PC-9 (cell line): ENCODE measurements at places on chromosomes 5 and 9.

GRCh38 chr9:28563291-28563934 lies 990.1 kb upstream of the C9orf72 start:
- no peak for DNase-seq

- DNase-seq, result no peak
Observed at GRCh38 chr9:130288393-130288792, 22.8 kb downstream of the HMCN2 start.

DNA sequence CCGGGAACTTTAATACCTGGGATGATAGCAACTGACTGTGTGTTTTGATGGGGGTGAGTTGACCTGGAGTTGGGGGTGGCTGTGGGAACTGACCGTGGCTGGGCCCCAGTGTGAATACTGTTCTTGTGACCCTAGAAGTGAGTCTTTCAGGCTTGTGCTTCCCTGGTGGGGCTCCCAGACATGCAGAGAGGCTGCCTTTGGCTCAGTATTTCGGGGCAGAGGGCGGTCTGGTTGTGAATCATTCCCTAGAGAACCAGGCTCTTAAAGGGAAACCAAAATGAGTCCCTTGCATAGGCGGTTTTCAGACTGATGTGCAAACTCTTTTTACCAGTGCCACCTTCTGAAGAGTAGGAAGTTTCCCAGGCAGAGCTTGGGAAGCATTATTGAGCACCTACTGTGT lies 132.1 kb downstream of the MACROH2A1 start:
- DNase-seq, result no peak

DNA sequence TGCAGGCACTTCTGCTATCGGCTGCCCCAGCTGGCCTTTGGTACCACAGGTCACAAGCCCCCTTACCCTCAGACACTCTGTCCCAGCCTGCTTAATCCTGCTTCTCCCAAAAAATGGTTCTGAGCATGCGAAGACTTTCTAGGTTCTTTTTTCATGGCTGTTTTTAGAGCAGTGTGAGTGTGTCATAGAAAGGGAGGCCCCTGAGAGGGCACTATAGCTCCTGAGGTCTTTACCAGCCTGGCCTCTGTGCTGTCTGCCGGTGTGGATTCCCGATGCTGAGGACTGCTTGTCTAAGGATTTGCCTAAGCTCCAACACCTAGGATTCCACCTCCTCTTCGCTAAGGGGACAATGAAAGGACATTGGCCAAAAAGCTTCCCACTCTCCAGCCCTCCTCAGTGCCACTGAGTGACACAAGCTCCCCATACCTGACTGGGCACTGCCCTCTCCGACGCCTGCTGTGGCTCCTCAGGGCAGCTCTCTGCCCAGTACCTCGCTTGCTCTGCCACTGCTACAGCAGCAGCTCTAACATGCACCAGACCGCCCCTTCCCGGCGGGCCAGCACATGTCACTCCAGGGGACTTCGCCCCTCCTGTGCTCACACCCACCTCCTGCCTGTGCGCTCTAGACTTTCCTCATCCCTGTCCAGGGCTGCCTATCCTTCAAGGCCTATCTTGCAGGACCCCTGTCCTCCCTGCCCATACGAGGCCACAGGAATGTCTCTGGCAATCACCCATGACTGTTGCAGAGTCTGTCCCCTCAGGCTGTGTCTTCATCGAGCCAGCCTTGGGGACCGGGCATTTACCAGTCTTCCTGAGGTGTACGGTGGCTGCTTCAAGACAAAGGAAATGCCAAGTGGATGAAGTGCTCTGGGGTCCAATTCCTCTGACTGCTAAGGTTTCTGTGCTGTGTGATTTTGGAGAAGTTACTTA lies 21.0 kb downstream of the MACROH2A1 start:
- no peak for DNase-seq

- DNase-seq, result peak; percentile 22
Observed at GRCh38 chr5:153276151-153276550, 214.3 kb upstream of the GRIA1 start.

GRCh38 chr5:79966448-79966847 lies 24.6 kb downstream of the MTX3 start:
- no peak for DNase-seq

GRCh38 chr5:73989956-73990355 lies 364.0 kb downstream of the ARHGEF28 start:
- DNase-seq, result no peak

DNA sequence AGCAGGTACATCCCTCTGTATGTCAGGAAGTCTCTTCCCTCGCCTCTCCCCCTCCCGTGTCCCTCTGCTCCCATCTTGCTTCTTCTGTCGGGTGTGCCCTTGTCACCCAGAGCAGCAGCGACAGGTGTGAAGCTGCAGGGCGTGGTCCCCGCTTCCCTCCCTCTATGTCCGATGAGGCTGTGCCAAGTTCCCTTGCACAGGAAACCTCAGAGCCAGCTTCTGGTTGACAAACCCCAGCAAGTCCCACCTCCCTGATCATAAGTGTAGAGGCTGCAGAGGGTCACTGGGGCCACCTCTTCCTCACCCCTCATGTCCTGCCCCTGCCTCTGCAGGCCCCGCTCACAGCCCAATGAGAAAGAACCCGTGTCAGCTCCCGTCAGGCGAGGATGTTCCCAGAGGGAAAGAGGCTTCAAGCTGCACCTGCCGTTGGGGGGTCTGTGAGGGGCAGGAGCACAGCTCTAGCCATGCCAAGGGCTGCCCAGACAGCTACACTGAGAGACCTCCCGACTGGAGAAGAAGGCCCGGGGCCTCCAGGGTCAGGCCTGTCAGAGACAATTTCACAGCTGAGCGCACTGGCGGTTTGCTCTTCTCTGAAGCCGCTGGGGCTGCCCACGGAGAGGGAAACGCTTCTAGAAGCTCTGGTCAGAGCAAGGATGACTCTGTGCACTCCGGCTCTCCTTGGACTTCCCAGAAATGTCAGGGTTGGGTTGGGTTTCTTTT lies 73.3 kb downstream of the AK8 start:
- DNase-seq, result no peak

DNA sequence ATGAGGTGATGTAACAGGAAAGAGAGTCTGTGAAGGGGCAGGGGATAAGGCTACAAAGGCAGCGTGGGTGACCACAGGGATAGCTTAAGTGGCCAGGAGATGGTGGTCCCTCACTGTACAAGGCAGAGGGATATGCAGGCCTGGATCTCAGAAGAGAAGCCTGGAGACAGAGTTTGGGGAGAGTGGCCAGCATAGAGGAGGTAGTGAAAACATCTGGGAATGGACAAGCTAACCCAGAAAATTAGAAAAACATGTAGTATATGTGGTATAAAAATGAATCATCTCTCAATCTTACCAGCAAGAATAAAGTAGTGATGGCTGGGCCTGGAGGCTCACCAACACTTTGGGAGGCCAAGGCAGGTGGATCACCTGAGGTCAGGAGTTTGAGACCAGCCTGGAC lies 349.2 kb upstream of the KLF4 start:
- no peak for DNase-seq

GRCh38 chr5:64637144-64637543 lies 53.2 kb upstream of the SHISAL2B start:
- DNase-seq, result no peak

- no peak for DNase-seq
Observed at GRCh38 chr9:33381231-33381791, 21.1 kb downstream of the AQP7 start.

- DNase-seq, result no peak
Observed at GRCh38 chr5:137142346-137142745, 356.8 kb downstream of the SPOCK1 start.

- DNase-seq, result no peak
Observed at GRCh38 chr9:25322142-25322541, 356.1 kb downstream of the TUSC1 start.

DNA sequence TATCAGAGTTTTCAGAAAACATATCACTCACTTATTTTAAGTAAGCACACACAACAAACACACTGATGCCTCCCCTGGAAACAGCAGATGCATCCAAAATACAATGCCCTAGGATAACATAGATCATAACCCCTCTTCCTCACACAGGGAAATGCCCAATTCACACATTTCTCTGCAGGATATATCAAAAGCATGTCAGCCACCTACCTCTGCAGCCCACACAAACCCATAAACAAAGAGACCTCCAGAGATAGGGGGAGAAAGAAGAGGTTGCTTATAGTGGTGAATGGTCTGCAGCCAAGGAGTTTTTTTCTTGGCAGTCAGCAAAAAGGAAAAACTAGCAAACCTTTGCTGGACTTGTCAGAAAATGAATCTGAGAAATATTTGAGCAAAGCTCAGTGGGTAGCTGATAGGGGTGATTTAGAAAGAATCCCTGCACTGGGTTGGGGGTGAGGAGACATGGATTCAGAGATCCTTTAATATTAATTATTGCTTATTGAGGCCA lies 36.1 kb downstream of the ABLIM3 start:
- DNase-seq, result no peak

GRCh38 chr9:81032030-81032572 lies 657.2 kb downstream of the TLE1 start:
- no peak for DNase-seq

GRCh38 chr9:127612939-127613582 lies 984 bp downstream of the STXBP1 start:
- DNase-seq, result peak; percentile 74

GRCh38 chr5:151612689-151613427 lies 21.7 kb upstream of the FAT2 start:
- DNase-seq, result peak; percentile 51

DNA sequence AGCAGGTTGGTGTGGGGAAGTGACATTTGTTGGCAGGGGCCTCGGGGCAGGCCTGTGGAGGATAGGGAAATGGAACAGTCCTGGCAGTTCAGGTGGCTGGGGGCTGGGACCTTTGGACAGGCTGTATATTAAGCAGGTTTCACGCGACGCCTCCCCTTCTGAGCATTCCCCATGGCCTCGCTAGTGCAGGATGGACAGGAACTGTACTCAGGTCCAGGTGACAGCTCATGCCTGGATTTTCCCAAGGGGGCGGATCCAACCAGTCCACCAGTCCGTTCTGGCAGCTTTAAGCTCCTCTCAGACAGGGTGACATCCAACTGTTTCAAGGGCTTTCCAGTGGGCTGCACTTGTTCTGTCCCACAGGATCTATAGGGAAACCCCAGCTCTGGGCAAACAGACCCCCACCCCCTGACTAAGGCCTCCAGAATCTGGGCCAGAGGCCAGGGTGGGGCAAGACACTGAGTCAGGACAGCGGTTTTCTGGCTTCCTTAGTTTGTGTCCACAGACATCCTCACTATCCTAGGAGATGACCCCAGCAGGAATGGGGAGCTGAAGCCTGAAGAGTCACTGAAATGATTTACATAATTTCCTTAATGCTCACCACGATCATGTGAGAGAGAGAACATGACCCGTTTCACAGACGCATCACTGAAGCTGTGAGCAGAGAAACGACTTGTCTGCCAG lies 20.9 kb downstream of the CSF2 start:
- peak; percentile 90 for DNase-seq

DNA sequence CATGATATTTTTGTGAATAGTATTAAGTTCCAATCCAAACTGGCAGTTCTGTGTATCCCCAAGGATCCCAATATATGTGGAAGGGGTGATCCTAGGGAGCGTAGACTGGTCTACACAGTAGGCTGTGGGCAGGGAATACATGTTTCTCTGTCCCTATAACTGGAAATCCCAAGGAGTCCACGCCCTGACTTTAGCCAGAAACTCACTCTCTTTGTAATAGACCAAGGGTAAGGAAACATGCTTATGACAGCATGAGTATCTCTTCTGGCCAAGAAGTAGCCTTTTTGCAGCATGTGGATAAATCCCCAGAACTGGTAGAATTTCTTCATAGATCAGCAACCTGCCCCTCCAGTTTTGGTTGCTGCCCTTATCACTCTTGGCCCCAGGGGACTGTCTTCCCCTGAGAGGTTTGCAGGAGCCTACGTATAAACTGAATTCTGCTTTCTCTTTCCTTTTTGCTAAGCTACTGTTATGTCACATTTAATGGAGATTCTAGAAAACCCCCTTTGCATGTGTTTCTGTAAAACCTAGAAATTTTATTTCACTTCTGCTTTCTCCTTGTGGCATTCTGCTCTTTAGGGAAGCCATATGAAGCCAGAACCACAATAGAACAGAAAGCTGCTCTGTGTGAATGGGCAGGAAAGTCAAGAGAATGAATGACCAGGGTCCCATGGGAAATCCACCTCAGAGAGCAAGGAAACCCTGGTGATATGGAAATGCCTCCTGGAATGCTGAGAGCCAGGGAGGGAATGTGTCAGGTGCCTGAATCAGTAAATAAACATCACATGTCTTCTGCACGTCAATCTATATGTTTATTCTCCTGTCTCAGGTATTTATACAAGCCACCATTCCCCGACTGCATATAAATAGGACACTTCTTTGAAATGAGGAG lies 3.5 kb downstream of the IFNA2 start:
- DNase-seq, result no peak

DNA sequence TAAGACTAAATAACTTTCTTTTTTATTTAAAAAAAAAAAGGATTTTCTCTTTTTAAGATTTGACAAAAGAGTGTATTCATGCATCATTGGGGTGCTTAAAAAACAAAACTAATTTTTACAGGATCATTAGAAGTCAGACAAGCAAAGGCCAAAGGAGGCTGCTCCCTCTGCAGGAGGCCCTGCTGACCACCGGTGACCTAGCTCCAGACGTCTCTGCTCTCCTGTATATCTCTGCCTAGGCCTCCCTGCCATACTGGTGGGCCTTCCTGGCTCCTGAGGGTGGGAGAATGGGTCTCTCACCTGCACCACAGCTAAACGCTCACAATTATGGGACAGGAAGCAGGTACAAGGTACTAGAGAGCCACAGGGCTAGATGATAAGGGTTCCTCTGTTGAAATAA lies 36.6 kb downstream of the CSF2 start:
- DNase-seq, result no peak

- DNase-seq, result no peak
Observed at GRCh38 chr5:6508931-6509330, 60.3 kb downstream of the UBE2QL1 start.

- DNase-seq, result no peak
Observed at GRCh38 chr5:50888751-50889150, 222.3 kb downstream of the PARP8 start.

DNA sequence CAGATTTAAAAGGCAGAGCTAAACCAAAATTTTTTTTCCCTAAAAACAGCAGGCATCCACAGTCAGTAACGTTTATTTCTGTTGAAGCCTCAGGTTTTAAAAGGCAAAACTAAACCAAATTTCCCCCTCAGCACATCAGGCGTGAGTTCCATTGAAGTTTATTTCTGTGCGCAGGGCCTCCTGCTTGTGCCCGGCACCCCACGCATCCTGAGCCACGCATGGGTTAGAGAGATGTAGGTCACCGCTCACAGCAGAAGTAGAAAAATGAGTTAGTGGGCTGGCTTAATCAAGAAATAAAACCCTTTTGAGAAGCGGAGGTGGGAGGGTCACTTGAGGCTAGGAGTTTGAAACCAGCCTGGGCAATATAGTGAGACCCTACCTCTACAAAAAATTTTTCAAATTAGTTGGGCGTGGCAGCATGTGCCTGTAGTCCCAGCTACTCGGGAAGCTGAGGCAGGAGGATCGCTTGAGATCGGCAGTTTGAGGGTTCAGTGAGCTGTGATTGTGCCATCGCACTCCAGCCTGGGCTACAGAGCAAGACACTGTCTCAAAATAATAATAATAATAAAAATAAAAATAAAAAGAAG lies 75.6 kb upstream of the SPIN1 start:
- no peak for DNase-seq

- peak; percentile 9 for DNase-seq
Observed at GRCh38 chr9:37104183-37104889, 16.0 kb upstream of the ZCCHC7 start.

- DNase-seq, result no peak
Observed at GRCh38 chr9:19703702-19704101, 85.1 kb downstream of the SLC24A2 start.

- no peak for DNase-seq
Observed at GRCh38 chr9:136436055-136436634, 3.5 kb downstream of the INPP5E start.
